ENCODE measurements at places on chromosomes 4 and X. TPM values are rescaled to one million over a fixed set of nuclear protein-coding genes. Genes with fewer than 3 reads are reported as not detected.

DNA sequence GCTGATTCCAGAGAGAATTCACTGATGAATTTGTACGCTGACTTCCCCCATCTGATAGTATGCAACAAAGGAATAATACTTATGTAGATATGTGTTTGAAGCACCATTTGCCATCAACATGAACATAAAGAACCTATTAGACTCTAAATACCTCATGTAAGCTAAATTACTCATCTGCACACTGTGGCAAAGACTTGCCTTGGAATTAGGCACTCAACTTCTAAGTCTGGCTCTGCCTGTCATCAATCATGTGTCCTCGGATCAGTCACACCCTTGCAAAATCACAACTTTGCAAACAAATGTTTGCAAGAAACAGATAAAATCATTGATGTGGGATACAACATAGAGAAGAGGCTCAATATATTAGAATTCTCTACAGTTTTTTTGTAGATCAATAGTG is 169.9 kb upstream of the LDB2 start:
- DNase-seq, result no peak
- no peaks in the 10 kb centered on the region for H3K4me1 ChIP-seq
- H3K4me3 ChIP-seq, result no peak overlapping the region
- no peaks in the 10 kb centered on the region for H3K27me3 ChIP-seq
- H3K36me3 ChIP-seq, result no peaks in the 10 kb centered on the region

DNA sequence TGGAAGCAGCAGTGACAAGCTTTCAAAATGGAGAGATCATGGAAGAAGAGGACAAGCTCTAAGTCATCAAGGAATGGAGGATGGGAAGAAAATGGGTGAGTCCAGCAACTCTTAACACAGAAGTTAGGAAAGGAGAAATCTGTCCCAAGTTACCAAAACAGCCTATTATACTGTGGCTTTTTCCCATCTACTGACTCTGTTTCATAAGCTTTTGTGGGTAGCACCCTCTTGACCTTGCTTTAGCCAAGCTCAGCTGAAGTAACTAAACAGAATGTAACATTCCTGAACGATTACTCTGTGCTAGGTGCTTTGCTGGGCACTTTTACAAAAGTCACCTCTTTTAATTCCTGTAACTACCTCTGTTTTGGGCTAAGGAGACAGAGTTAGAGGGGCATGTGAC is 54.9 kb downstream of the MAP7D2 start:
- no peaks in the 10 kb centered on the region for H3K27me3 ChIP-seq
- H3K4me1 ChIP-seq, result no peaks in the 10 kb centered on the region

Gene NAT8L
- total RNA-seq, result 0.06 TPM

- H3K27me3 ChIP-seq, result no peaks in the 10 kb centered on the region
- H3K27ac ChIP-seq, result no peak overlapping the region
- H3K4me3 ChIP-seq, result no peak overlapping the region
- no peaks in the 10 kb centered on the region for H3K4me1 ChIP-seq
These were observed 9.0 kb upstream of the MAGEA8 start for GRCh38 chrX:149871940-149872339.

Gene EGFL6
- not detected for total RNA-seq

- peak; percentile 96 for DNase-seq
- H3K4me1 ChIP-seq, result peaks cover 8% of the 10 kb centered on the region
- peak within 1 kb of the TSS; percentile 65 for H3K27ac ChIP-seq
- peak within 1 kb of the TSS; percentile 80 for H3K4me3 ChIP-seq
- no peaks in the 10 kb centered on the region for H3K27me3 ChIP-seq
These were observed at the start of gene USP53 for GRCh38 chr4:119212234-119212963. Gene USP53, plus strand, starts transcription at chr4:119212713. Its CDS starts 27,047 bp downstream, at chr4:119239760.

- H3K4me3 ChIP-seq, result no peak overlapping the region
- no peaks in the 10 kb centered on the region for H3K4me1 ChIP-seq
- no peak overlapping the region for H3K27ac ChIP-seq
- H3K27me3 ChIP-seq, result no peaks in the 10 kb centered on the region
These were observed 85.3 kb upstream of the HS3ST1 start for GRCh38 chr4:11514003-11514402.

Gene ARMCX2
- total RNA-seq, result 8.9 TPM

DNA sequence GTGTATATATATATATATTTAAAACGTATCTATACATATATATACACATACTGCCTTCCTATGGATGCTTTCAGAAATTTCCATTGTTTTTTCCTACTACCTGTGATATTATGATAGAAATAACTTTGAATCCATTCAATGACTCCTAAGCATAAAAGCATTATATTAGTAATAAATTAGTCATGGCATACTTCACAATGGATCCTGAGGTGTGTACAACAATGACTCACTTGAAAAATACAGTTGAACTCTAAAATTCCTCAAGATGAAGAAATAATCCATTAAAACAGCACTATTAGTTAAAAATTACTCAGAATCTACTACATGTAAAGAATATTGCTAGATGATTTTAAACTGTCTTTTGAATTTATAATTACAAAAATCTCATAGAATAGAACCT is 201.1 kb downstream of the STPG2 start:
- H3K27me3 ChIP-seq, result no peaks in the 10 kb centered on the region
- H3K36me3 ChIP-seq, result no peaks in the 10 kb centered on the region
- no peaks in the 10 kb centered on the region for H3K4me1 ChIP-seq
- no peak overlapping the region for H3K4me3 ChIP-seq
- no peak overlapping the region for H3K27ac ChIP-seq
